ENCODE measurements at places on chromosomes 2 and 18. TPM values are rescaled to one million over a fixed set of nuclear protein-coding genes. Genes with fewer than 3 reads are reported as not detected.

DNA sequence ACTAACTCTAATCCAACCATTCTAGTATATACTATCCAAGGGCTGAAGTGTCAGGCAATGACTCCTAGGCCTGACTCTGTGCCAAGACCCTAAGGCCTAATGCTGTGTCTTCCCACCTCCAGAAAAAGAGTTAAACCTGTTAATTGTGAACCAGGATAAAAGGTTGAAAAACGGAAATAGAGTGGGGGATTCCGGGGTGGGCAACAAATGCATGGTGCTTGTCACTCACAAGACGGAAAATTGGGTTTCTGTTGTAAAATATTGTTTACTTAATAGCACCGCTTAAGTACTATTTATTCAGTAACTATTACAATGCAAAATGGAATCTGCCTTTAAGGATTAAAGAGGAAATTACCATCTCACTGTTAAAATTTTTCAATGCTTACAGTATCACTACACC is 3.2 kb downstream of the STK17B start:
- peaks cover 39% of the 10 kb centered on the region for H3K4me1 ChIP-seq
- H3K4me3 ChIP-seq = peak overlapping the region; percentile 93
- no peaks in the 10 kb centered on the region for H3K27me3 ChIP-seq
- no peak for DNase-seq
- peak overlapping the region; percentile 96 for H3K27ac ChIP-seq

- H3K4me3 ChIP-seq = no peak overlapping the region
- H3K27me3 ChIP-seq = peaks cover 14% of the 10 kb centered on the region
- peaks cover 4% of the 10 kb centered on the region for H3K36me3 ChIP-seq
- no peak overlapping the region for H3K27ac ChIP-seq
Observed at GRCh38 chr18:35436076-35436649, 59.0 kb upstream of the ZNF396 start.

- no peaks in the 10 kb centered on the region for H3K36me3 ChIP-seq
- H3K27ac ChIP-seq = no peak overlapping the region
- no peaks in the 10 kb centered on the region for H3K27me3 ChIP-seq
Observed at GRCh38 chr2:207227062-207227748, 61.5 kb upstream of the KLF7 start.

DNA sequence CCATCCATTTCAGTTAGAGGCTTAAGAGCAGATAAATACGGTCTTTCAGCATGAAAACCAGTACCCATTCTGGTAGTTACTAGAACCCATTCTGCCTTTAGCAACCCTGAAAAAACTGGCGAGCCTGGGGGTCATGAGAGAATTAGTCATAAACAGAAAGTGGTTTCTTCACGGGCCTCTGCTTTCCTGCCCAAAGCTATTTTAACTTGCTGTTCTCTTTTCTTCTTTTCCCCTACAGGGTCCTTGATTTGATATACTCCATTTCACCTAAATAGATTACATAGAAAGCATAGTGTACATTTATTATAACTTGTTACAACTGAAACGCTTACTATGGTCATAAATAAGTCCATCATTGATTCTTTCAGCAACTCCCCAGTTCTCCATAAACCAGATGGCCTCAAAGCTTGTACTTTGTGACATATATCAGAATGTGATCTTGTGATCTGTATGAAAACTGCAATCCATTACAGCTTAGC is 48.3 kb downstream of the WDFY1 start:
- peak overlapping the region; percentile 33 for H3K27ac ChIP-seq
- peak; percentile 51 for DNase-seq
- peaks cover 55% of the 10 kb centered on the region for H3K36me3 ChIP-seq
- no peak overlapping the region for H3K4me3 ChIP-seq
- H3K4me1 ChIP-seq = peaks cover 28% of the 10 kb centered on the region

GRCh38 chr18:12428923-12429322 is 21.2 kb downstream of the PRELID3A start:
- DNase-seq = no peak
- H3K27me3 ChIP-seq = no peaks in the 10 kb centered on the region
- H3K4me3 ChIP-seq = no peak overlapping the region

DNA sequence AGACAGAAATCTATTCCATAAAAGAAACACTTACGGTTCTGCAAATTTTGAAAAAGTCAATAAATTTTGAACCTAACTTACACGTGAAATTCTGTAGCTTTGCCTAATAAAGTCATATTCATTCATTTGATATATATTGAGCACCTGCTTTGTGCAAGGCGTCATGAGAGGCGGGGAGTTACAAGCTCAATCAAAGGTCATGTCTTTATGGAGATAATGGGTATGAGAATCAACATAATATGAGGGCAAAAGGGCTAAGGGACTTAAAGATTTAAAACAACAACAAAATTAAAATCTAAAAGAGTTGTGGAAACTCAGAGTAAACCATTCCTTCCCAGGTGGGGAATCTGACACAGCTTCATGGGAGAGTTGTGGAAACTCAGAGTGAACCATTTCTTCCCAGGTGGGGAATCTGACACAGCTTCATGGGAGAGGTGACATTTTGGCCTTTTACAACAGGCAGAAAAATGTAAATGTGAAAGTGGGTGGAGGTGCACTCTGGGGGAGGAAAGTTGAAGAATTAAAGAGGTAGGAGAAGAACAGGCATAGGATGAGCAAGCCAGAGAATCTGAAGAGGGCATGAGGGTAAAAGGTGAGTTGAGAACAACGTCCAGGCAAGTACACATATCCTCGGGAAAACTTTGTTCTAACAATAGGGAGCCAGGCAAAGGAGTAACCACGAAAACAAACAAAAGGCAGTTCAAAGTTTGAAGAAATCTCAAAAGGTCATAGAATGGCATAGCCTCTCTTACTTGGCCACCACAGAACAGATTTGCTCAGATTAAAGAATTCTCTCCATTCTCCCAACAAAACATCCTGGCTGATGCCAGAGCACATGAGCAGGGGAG is 49.5 kb upstream of the CD226 start:
- no peak for DNase-seq
- peaks cover 6% of the 10 kb centered on the region for H3K4me1 ChIP-seq

GRCh38 chr2:156456616-156457015 is 20.4 kb downstream of the GPD2 start:
- DNase-seq = no peak
- H3K4me3 ChIP-seq = no peak overlapping the region
- peaks cover 27% of the 10 kb centered on the region for H3K4me1 ChIP-seq
- no peak overlapping the region for H3K27ac ChIP-seq
- no peaks in the 10 kb centered on the region for H3K27me3 ChIP-seq

GRCh38 chr2:56448403-56449001 is 264.7 kb downstream of the CCDC85A start:
- H3K4me1 ChIP-seq = no peaks in the 10 kb centered on the region
- H3K27ac ChIP-seq = no peak overlapping the region
- H3K27me3 ChIP-seq = no peaks in the 10 kb centered on the region
- H3K4me3 ChIP-seq = no peak overlapping the region

- H3K27ac ChIP-seq = no peak overlapping the region
- no peak for DNase-seq
- H3K27me3 ChIP-seq = no peaks in the 10 kb centered on the region
- no peaks in the 10 kb centered on the region for H3K36me3 ChIP-seq
Observed at GRCh38 chr2:184372484-184372883, 225.8 kb upstream of the ZNF804A start.

DNA sequence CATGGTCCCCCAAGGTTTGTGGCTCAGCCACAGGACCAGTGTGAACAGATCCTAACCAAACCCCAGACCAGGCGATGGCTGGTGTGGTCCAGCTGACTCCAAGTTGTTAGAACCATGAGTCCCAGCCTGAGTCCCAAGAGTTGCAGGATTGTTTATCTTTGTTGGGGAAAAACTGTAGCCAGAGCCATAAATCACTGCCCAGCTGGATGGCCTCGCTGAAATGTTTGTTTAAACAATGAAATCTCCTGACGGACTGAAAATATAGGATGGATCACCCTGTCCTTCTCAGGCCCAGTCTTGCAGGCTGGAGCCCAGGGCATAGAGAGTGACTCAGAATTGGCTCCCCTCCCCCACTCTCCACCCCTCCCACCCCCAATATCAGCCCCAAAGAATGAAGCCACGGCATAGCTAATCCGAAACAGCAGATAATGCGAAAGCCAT is 36.4 kb downstream of the PKDCC start:
- no peaks in the 10 kb centered on the region for H3K36me3 ChIP-seq
- H3K4me1 ChIP-seq = peaks cover 4% of the 10 kb centered on the region
- DNase-seq = no peak
- no peak overlapping the region for H3K4me3 ChIP-seq

- peaks cover 10% of the 10 kb centered on the region for H3K27me3 ChIP-seq
- no peak overlapping the region for H3K4me3 ChIP-seq
- H3K27ac ChIP-seq = no peak overlapping the region
- no peaks in the 10 kb centered on the region for H3K36me3 ChIP-seq
Observed at GRCh38 chr2:134665727-134666506, 52.9 kb downstream of the TMEM163 start.

GRCh38 chr18:362311-363290 is 94.8 kb upstream of the THOC1 start:
- H3K4me3 ChIP-seq = no peak overlapping the region
- H3K36me3 ChIP-seq = no peaks in the 10 kb centered on the region
- no peaks in the 10 kb centered on the region for H3K4me1 ChIP-seq
- DNase-seq = no peak

GRCh38 chr2:240322231-240322955 is 113.1 kb upstream of the GPC1 start:
- H3K4me3 ChIP-seq = no peak overlapping the region
- no peak overlapping the region for H3K27ac ChIP-seq
- H3K27me3 ChIP-seq = peaks cover 3% of the 10 kb centered on the region
- DNase-seq = no peak
- no peaks in the 10 kb centered on the region for H3K4me1 ChIP-seq

DNA sequence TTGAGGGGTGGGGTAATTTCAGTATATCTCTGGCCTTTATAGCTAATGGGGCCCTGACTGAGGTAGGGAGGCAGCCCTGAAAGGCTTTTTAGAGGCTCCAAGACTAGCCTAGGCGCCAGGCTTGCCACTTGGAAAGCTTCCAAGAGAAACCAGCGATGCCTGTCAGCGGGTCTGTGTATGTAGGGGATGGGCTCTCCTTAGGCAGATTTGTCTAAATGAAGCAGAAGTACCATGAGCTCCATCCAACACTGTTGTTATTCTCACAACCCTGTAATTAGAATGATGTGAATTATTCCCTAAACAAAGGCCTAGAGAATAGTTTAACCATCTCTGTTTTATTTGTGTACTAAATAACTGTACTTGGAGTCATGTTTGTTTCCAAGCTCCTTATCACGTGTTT is 138.1 kb downstream of the B3GNT2 start:
- H3K4me1 ChIP-seq = peaks cover 2% of the 10 kb centered on the region
- no peak overlapping the region for H3K27ac ChIP-seq
- H3K27me3 ChIP-seq = no peaks in the 10 kb centered on the region
- no peaks in the 10 kb centered on the region for H3K36me3 ChIP-seq
- no peak overlapping the region for H3K4me3 ChIP-seq

GRCh38 chr2:191382801-191383200 is 137.6 kb downstream of the MYO1B start:
- no peak overlapping the region for H3K27ac ChIP-seq
- H3K4me3 ChIP-seq = no peak overlapping the region
- peaks cover 5% of the 10 kb centered on the region for H3K27me3 ChIP-seq
- DNase-seq = no peak

DNA sequence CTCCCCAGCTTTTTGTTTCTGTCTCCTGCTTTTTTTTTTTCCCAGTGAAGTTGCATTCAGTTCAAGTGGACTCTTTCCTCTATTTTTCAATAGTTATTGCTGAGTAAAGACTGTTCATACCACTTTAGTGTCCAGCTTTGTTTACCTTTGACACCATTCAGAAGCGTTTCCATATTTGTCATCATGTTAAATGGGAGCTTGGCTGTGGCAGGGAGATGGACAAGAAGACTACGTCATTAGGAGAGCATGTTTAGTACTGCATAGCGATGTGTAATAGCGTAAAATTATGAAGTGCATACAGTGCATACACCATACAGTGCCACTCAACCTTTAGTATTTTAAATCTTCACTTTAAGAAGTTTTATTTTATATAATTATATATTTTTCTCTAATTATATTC is 655.9 kb downstream of the DCC start:
- H3K36me3 ChIP-seq = no peaks in the 10 kb centered on the region
- H3K4me1 ChIP-seq = no peaks in the 10 kb centered on the region
- no peaks in the 10 kb centered on the region for H3K27me3 ChIP-seq
- H3K4me3 ChIP-seq = no peak overlapping the region
- H3K27ac ChIP-seq = no peak overlapping the region

DNA sequence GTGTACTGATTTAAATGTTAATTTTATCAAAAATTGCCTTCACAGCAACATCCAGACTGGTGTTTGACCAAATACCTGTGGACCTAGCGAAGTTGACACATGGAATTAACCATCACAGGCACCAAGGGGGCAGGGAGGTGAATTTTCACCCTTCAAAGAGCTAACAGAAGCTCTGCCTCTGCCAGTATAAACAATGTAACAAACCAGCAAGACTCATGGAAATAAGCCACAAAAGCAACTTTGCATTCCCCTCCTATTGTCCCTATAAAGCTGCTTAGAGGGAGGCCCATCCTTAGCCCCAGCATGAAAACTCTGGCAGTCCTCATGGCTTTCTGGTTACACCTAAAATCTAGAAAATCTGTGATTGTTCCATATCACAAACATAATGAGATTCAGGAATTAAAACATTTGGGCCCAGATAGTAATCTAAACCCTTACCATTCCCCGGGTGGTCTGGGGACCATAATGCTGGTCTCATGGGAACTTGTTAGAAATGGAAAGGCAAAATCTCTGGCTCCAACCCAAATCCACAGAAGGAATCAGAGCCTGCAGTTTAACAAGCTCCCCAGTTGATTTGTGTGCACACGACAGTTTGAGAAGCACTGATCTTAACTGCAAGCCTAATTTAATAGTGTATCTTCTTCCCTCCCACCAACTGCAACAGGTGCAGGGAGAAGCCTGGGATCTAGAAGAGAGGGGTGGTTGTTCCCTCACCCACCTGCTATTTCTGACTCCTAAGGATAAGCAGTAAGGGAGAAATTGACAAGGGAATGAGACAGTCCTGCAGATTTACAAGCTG is 23.1 kb downstream of the SERPINB11 start:
- H3K4me1 ChIP-seq = no peaks in the 10 kb centered on the region
- H3K36me3 ChIP-seq = no peaks in the 10 kb centered on the region
- H3K4me3 ChIP-seq = no peak overlapping the region
- no peaks in the 10 kb centered on the region for H3K27me3 ChIP-seq
- DNase-seq = no peak
- no peak overlapping the region for H3K27ac ChIP-seq

- H3K36me3 ChIP-seq = peaks cover 6% of the 10 kb centered on the region
- peak; percentile 23 for DNase-seq
- H3K27me3 ChIP-seq = peaks cover 22% of the 10 kb centered on the region
- H3K4me1 ChIP-seq = no peaks in the 10 kb centered on the region
- no peak overlapping the region for H3K4me3 ChIP-seq
- no peak overlapping the region for H3K27ac ChIP-seq
Observed at GRCh38 chr2:88190808-88191721, 20.9 kb downstream of the THNSL2 start.

DUSP19 gene
- total RNA-seq = 2.1 TPM

SLC30A3 gene
- total RNA-seq = 0.90 TPM

MRPS5 gene
- total RNA-seq = 82.3 TPM

TUBA4B gene
- not detected for total RNA-seq

SH3RF3 gene
- 0.34 TPM for total RNA-seq

LRATD1 gene
- total RNA-seq = not detected

PID1 gene
- not detected for total RNA-seq

DSEL gene
- total RNA-seq = 0.14 TPM

TRIB2 gene
- 4.9 TPM for total RNA-seq

SPR gene
- total RNA-seq = 7.1 TPM

Data from activated CD4-positive, alpha-beta memory T cell treated with anti-CD3 and anti-CD28 coated beads for 36 hours (primary cell).